GM23248 (cell line): ENCODE measurements at places on chromosomes 5 and 9. TPM values are rescaled to one million over a fixed set of nuclear protein-coding genes. Genes with fewer than 3 reads are reported as not detected.

SLC45A2 gene
- not detected in 2 replicates for total RNA-seq

OR1J4 gene
- 0.22 TPM in 1 of 2 replicates, not detected in the other for total RNA-seq

PCDHB10 gene
- 1.3 and 2.9 TPM in 2 replicates for total RNA-seq

EQTN gene
- not detected in 2 replicates for total RNA-seq

IFNB1 gene
- total RNA-seq = not detected in 2 replicates

IRX2 gene
- 30.6 and 38.1 TPM in 2 replicates for total RNA-seq

ACOT12 gene
- not detected in 2 replicates for total RNA-seq

SELENOP gene
- total RNA-seq = 1.4 and 1.5 TPM in 2 replicates

NUTM2F gene
- total RNA-seq = not detected in 2 replicates

FASTKD3 gene
- total RNA-seq = 9.3 and 23.9 TPM in 2 replicates

FABP6 gene
- total RNA-seq = not detected in 2 replicates

ARHGEF28 gene
- total RNA-seq = 8.9 and 9.6 TPM in 2 replicates

SCGB3A2 gene
- not detected in 2 replicates for total RNA-seq

TMEM174 gene
- not detected in 2 replicates for total RNA-seq

DEPDC1B gene
- total RNA-seq = 2.5 and 8.5 TPM in 2 replicates

PIP5K1B gene
- not detected in 2 replicates for total RNA-seq

ECSCR gene
- not detected in 2 replicates for total RNA-seq

FOXD4L5 gene
- total RNA-seq = not detected in 2 replicates
